ENCODE measurements at places on chromosomes 12 and 14.

GRCh38 chr12:26798023-26798422 is 35.0 kb downstream of the ITPR2 start:
- DNase-seq, result peak; percentile 45

GRCh38 chr14:104741803-104742251 is 11.1 kb upstream of the SIVA1 start:
- no peak for DNase-seq

DNA sequence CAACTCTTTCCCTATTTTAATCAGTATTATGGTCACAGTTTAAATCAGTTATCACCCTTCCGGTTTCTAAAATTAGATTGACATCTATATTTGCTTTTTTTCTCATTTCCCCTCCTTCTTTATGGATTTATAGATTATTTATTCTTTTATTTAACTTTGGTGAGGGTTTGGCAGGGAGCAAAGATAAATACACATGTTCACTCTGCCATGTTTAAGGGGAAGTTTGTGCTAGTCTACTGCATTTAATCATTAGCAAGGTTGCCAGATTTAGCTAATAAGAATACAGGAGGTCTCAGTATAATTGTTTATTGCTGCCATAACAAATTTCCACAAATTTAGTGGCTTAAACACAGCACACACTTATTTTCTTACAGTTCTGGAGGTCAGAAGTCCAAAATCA is 204.0 kb upstream of the BTG1 start:
- DNase-seq, result no peak

GRCh38 chr12:76533331-76533730 is 26.2 kb downstream of the OSBPL8 start:
- no peak for DNase-seq

- no peak for DNase-seq
Observed at GRCh38 chr12:7899755-7900154, 27.0 kb upstream of the SLC2A14 start.

DNA sequence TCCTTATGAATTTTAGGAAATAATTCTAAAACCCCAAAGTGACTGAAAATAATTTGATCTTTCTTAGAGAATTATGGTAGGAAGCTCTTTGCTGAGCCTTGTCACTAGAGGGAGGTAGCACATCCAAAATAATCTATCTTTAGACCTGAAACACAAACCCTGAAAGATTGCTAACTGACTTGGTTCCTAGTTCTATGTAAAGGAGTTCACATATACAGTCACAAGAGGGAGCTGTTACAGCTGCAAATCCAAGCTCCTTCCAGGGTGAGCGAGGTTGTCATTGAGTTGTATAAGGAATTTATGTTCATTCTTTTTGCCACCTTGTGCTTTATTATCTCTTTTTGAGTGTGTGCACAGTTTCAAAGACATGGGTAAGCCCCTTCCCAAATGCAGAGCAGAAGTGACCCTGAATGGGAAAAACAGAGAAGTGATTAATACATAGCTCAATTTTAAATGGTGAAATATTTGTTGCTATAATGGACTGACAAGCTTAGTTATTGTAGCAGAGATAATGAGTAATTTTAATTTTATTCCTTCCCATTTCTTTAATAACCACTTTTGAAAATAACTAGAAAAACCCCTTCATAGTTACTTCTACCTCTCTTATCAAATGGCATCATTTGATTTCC is 387.9 kb downstream of the DAD1 start:
- DNase-seq, result peak; percentile 57

GRCh38 chr12:88145567-88146505 is 3.7 kb downstream of the TMTC3 start:
- DNase-seq, result no peak

DNA sequence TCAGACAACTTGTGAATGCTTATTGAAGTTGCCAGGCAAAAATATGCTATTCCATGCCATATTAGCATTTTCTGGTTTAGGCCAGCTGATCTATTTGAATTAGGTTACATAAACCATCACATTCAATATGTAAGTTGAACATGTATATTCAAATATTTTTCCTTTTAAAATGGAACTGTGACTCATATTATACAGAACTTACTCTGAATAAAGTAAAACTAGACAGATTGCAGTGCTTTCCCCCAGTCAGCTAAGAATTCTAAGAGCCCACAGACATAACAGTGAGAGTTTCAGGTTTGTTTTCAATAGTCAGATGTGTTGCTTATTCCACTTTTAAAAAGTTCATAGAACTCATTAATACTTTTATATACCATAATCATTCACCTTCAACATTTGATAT is 119.8 kb downstream of the MGST1 start:
- DNase-seq, result no peak

- DNase-seq, result no peak
Observed at GRCh38 chr12:66774929-66775328, 96.1 kb upstream of the GRIP1 start.

- DNase-seq, result peak; percentile 5
Observed at GRCh38 chr14:36773136-36773540, 111.5 kb downstream of the PAX9 start.

DNA sequence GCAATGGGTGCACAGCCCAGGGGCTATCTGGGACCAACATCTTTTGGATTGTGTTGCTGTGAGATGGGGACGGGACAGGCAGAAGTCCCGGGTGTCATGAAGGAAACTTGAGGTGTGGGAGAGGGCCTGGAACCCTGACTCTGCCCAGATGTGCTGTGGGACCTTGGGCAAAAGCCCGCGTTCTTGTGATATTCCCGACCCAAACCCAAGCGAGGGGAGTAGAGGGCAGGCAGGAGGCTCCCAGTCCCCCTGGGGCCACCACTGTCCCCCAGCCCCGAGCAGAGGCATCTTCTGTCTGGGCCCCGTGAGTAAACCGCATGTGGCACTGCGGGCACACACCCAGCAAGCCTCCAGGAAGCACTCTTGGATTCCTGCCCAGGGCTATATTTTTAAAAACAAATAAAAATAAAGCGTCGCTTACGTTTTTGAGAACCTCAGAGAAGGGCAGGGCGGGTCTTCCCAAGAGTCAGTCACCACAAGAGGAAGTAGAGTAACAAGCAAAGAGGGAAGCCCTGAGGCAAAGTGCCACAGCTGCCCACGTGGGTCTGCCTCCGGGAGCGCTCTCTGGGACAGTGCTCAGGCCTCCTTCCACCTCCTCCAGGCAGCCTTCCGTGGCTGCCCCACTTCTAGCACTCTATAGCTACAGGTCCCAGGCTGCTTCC is 39.5 kb downstream of the BEGAIN start:
- DNase-seq, result peak; percentile 50

DNA sequence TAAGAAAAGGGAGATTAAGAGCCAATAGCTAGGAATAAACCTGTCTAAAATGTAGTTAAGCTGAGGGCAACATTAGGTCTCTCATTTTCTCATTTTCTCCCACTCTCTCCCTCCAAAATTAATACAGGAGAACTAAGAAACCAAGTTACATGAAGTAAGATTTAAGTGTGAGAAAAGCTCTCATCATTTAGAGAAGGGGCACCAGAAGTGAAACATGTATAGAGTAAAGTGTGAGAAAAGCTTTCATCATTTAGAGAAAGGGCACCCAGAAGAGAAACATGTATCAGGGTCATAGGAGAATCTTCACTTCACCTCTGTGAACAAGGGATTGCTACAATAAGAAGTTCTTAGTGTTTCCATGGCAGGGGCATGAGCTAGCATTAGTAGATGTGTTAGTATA is 132.4 kb upstream of the CNTN1 start:
- DNase-seq, result no peak

DNA sequence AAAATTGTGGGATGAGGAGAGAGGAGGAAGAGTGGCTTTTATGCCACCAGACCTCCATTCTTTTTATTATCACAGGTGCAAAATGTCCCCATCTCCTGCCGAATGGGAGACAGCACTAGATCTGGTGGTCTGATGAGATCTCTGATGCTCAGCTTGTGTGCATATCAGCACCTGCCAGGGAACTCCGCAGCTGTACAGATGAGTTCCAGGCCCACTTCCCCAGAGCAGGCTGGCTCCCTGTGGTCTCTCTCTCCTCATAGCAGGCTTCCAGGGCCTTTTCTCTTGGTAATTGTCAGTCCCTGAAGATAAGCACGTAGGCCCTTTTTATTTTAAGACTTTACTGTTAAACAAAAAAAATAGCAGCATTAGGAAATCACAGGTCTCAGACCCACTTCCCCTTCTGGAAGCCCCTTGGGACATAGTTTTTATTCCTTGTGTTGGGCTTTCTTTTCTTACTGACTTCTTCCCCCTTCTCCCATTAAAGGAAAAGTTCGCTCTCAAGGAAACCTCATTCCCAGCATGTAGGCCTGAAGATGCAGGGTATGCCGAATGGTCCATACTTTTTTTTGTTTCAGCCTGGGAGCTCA is 4.5 kb upstream of the TBC1D30 start:
- DNase-seq, result no peak

DNA sequence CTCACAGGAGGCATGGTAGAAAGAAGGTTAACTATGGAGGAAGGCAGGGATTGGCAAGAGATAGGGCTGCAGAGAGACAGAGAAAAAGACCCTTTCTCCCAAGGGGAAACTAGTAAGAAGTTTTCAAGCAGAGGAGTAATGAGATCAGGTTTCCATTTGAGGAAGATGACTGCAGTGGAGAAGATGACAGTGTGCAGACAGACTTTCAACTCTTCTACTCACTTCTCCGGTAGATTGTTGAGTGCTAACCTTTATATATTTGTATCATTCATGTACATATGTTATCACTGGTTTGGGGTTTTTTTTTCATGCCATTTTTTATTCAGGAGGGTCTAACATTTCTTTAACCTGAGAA is 5.9 kb upstream of the B3GNT4 start:
- DNase-seq, result no peak

GRCh38 chr12:71799106-71799505 is 40.5 kb upstream of the TBC1D15 start:
- DNase-seq, result peak; percentile 10

DNA sequence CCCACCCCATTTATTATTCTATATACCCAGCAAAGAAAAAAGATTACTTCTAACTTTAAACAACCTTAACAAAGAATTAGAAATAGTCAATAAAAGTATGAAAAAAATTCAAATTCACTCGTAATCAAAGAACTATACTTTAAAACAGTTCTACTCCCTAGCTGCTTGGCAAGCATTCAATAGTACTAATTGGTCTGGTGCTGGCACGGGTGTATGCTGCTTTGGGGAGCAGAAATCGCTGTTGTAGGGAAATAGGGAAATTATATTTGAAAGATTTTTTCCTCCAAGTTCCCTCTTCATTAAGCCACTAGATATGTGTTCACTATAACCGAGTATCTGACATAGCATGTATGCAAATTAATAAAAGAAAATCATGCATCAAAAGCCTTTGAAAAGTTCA is 65.7 kb downstream of the DICER1 start:
- no peak for DNase-seq

GRCh38 chr14:100165376-100165775 is 5.9 kb upstream of the DEGS2 start:
- no peak for DNase-seq

GRCh38 chr12:126156806-126157574 is 1091.8 kb downstream of the AACS start:
- DNase-seq, result no peak

GRCh38 chr14:40204441-40205175 is 772.4 kb upstream of the FBXO33 start:
- no peak for DNase-seq

GRCh38 chr12:9039397-9039977 is 50.1 kb downstream of the KLRG1 start:
- peak; percentile 61 for DNase-seq

DNA sequence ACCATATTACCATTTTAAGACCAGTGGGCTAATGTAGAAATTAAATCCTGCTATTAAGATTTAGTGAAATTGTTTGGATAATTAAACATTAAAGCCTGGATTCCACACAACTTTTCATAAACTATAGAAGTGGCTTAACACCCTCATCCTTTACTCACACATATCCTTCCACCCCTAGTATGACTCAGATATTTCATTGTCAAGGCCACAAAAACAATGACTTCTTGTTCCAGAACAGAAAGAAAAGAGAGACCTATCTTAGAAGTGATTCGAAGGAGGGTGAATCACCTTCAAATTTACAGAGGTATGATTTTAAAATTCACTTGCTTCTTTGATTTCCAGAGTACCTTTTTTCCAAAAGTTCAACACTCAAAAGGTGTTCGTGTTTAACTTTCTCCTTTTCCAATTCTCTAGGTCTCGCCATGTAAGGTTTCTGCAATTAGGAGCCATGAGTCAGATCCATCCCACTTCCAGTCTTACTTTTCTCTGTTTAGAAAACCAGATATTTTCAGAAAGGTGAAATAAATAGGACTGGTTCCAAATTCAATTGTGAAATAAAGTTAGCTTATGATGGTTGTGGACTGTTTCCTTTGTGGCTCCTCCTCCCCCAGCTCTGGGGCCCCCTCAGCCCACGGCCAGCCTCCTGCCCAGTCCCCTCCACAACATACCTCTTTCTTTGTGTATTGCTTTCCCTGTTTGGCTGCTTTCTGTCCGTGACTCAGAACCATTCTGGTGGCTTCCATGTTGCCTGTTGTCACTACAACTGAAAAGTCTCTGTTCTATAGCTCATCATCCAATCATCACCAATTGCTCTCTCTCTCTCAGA is 24.6 kb upstream of the MGP start:
- peak; percentile 82 for DNase-seq

DNA sequence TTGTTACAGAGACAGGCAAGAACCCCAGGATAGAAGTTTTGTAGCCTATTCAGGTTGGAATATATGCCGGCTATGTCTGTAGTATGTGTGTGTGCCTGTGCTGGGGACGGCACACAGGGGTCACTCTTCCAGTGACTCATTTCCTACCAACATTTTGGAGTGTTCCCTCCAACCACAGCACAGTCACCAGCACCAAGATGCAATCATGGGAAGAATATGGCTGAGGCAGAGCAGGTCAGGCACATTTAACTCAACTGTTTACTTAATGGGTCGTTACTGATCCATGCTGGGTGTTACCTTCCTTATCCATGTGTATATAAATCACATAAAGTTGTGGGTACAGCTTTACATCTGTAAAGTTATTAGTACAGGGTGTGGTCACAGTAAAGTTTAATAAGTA is 178.3 kb downstream of the PRKD1 start:
- peak; percentile 61 for DNase-seq

DNA sequence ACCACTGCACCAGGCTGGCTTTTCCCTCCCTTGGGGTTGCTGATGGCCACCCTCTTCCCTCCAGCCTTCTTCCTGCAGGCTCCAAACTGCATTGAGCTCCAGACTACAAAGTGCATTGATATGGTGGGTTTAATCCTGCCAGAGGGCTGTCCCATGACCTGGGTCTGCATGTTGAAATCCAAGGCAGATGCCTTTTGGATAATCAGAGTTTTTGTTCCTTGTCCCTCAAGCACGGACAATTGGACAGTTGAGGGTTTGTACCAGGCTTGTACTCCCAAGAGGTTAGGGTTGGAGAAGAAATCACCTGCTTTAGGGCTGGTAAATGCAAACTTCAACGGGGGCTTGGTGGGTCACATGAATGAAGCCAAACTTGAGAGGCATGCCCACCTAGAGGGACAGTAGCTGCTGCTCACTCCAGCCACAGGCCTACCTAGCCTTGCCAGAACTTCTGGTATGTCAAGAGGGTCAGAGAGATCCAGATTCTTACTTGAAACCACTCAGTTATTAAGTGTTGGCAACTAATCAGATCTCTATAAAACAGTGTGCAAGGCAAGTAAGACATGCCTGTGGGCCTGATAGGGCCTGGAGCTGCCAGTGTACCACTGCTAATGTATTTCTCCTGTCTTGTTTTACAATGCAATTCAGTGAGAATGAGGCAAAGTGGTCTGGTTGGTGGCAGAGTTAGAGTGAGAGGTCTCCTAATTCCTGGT is 21.7 kb upstream of the KRT83 start:
- DNase-seq, result no peak

- peak; percentile 21 for DNase-seq
Observed at GRCh38 chr12:49893753-49894750, 9.6 kb downstream of the FAIM2 start.

GRCh38 chr12:88185988-88186387 is 43.9 kb downstream of the TMTC3 start:
- peak; percentile 56 for DNase-seq

- DNase-seq, result no peak
Observed at GRCh38 chr12:123726244-123726643, 14.1 kb downstream of the ATP6V0A2 start.
